ENCODE measurements at places on chromosomes 5 and 9.

DNA sequence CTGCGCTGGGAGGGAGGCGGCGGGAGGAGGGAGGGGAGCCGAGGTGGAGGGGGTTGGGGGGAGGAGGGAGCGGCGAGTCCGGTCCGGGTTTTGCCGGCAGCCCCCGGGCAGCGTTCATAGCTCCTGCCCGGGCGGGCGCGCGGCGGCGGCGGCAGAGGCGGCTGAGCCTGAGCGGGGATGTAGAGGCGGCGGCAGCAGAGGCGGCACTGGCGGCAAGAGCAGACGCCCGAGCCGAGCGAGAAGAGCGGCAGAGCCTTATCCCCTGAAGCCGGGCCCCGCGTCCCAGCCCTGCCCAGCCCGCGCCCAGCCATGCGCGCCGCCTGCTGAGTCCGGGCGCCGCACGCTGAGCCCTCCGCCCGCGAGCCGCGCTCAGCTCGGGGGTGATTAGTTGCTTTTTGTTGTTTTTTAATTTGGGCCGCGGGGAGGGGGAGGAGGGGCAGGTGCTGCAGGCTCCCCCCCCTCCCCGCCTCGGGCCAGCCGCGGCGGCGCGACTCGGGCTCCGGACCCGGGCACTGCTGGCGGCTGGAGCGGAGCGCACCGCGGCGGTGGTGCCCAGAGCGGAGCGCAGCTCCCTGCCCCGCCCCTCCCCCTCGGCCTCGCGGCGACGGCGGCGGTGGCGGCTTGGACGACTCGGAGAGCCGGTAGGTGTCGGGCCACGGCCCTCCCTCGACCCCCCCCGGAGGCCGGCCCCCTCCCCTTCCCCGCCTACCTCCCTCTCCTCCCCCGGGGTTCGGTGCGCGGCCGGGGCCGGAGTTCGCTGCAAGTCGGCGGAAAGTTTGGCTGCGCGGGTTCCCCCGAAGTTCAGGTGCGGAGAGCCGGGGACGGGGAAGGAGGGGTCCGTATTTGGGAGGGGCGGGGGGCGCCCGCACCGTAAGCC lies at the start of gene CXXC5:
TSS of gene CXXC5 (plus strand) at position 145 of the 877 bp plus-strand sequence. CDS start 32,175 bp downstream, outside the sequence.
- peak; percentile 91 for DNase-seq

GRCh38 chr9:70542311-70542931 lies 128.0 kb upstream of the KLF9 start:
- no peak for DNase-seq

DNA sequence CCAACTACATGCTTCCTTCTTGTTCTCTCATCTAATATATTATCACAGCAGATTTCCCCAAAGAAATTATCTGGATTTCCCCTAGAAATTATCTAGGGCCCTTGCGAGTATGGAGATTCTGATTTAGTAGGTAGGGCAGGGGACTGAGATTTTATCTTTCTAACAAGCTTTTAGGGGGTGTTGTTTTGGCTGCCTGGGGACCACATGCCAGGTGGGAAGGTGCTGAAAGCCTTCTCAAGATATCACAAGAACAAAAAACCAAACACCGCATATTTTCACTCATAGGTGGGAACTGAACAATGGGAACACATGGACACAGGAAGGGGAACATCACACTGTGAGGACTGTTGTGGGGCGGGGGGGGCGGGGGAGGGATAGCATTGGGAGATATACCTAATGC lies 146.5 kb upstream of the CDH10 start:
- DNase-seq: no peak

DNA sequence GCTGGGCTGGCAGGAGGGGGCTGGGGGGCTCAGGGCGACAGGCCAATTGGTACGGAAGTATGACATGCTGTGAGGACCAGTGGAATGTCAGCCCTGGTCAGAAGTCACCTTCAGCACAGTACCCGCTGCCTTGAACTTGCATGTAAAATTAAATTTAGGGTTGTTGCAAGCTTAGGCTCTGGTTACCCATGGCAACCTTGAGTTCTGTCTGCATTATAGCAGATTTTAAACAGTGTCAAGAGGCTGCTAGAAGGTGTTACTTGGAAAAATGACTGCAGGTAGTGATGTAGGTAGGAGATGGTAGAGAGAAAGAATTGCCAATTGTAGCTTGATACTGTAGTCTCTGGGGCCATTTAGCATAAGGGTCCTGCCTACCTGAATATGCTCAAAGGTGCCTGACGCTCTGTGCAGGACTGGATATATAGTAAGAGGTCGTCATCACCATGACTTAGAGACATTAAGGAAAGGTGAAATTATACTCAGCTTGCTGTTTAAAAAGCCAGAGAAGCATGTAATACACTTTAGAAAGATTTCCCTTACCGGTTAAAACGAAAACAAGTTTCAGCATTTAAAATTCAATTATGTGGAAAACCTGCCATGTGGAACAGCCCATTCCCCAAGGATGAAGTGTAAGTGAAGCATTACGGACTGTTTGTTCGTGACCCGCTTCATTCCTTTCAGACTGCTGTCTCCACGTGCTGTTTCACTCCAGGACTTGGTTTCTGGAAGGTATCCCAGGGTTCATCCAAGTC lies 169.0 kb downstream of the PDZD2 start:
- no peak for DNase-seq

- DNase-seq: no peak
Observed at GRCh38 chr9:2486988-2487387, 134.6 kb upstream of the VLDLR start.

DNA sequence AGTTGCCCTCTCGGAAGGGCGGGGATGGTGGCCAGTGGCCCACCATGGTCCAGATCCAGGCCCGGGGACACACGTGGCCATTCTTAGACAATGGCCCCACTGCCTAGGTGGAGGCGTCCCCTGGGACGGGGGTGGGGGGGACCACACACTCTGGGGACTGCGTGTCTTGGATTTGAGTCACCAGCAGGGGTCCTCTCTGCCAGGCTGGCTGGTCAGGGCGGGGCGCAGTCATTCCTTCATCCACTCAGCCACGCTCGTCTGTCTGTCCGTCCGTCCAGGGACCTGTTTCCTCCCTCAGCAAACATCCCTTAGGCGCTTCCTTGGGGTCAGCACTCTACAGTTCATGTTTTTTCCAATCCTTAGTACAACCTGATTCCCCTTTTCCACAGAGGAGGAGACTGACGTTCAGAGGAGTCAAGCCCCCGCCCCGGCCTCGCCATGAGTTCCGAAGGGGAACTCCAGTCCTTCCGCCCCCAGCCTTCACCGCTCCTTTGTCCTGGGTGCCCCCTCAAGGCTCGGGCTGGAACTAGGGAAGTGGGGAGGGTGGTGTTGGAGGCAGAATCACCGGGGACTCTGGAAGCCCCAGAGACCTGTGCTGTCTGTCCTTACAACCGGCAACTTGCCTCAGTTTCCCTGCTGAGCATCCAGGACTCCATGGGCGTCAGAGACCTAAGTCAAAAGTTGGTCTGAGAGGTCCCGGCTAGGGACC lies 276.6 kb upstream of the MVB12B start:
- DNase-seq: peak; percentile 17

DNA sequence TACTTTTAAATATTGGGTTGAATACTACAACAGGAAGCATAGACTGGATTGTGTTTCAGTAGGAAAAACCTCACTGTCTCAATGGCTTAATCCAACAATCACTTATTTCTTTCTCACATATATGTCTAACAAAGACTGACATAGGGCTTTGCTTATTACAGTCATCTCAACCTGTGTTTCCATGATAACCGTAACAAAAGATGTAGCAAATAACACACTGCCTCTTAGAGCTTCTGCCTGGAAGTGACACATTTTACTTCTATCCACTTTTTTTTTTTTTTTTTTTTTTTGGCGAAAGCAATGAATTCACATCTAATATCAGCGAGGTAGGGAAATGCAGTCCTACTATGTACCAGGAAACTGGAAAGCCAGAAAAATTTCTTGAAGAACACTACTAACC lies 204.9 kb upstream of the CDKN2B start:
- no peak for DNase-seq

DNA sequence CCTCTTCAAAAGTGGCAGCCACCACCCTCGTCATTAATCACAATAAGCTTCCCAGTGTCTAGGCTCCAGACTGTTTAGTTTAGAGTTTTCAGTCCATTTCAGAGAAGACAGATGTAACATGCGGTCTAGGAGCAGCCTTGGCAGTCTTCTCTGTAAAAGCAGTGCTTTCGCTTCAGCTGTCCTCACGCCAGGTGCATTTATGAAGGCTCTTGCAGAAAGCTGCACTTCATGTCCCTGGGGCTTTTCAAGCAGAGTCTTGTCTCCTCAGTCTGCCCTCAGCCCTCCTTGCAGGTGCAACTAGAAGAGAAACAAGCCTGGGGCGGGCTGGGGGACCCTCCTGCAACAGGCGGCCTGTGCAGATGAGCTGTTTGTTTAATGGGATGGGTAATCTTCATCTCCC lies 281.9 kb downstream of the DRD1 start:
- DNase-seq: no peak

- no peak for DNase-seq
Observed at GRCh38 chr9:83471241-83471640, 67.0 kb downstream of the FRMD3 start.

DNA sequence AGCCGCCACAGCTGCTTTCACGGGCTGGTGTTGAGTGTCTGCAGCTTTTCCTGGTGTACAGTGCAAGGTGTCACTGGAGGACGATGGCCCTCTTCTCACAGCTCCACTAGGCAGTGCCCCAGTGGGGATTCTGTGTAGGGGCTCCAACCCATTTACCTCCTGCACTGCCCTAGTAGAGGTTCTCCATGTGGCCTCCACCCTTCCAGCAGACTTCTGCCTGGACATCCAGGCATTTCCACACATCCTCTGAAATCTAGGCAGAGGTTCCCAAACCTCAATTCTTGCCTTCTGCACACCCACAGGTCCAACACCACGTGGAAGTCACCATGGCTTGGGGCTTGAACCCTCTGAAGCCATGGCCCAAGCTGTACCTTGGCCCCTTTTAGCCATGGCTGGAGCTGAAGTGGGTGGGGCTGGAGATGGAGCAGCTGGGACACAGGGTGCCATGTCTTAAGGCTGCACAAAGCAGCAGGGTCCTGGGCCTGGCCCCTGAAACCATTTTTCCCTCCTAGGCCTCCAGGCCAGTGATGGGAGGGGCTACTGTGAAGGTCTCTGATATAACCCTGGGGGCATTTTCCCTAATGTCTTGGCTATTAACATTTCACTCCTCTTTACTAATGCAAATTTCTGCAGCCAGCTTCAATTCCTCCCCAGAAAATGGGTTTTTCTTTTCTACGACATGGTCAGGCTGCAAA lies 82.0 kb downstream of the MLLT3 start:
- no peak for DNase-seq

- DNase-seq: no peak
Observed at GRCh38 chr5:117333011-117333410, 758.4 kb upstream of the SEMA6A start.

GRCh38 chr5:14908172-14908571 lies 36.6 kb upstream of the ANKH start:
- DNase-seq: no peak

DNA sequence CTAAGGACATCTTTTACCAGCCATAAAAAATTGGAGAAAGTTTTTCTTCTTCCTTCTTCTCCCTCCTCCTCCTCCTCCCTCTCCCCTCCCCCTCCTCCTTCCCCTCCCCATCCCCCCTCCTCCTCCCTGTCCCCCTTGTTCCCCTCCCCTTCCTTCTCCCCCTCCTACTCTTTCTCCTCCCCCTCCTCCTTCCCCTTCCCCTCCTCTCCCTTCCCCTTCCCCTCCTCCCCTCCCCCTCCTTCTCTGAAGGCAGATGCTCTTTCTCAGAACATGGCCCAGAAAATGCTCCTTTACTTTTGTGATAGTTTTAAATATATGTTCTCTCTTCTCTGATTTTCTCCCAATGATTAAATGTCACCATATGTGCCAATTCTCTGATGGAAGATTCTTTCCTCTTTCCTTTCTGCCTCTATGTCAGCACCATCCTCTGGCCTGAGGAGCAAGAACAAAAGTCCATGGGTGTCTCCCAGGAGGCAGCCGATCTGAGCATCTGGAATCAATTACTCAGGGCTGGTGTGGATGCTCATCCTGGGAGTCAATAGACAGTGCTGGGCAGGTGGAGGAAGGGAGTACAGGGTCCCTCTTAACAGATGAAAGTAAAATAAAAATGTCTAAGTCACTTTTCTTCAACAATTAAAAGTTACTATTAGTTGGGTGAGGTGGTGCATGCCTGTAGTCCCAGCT lies 63.0 kb upstream of the GNA14 start:
- DNase-seq: no peak

GRCh38 chr9:101991926-101992325 lies 253.5 kb upstream of the GRIN3A start:
- no peak for DNase-seq

DNA sequence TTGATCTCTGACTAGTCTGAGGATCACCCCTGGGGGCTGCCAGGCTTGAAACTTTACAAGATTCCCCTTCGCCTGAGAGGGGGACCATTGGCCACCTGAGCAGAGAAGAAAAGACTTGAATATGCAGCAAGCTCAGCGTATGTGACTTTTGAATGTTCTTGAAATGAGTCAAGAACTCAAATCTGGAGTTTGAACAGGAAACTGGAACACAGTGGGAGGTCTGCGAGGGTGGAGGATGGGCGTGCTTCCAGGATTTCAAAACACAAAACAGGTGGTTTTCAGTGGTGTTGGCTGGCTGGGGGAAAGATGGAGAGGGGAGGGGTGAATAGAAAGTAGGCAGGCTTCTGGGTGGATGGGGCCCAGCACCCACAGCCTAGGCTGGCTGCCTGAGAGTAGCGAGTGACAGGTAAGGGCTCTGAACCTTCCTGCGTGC lies 40.6 kb downstream of the TMEM174 start:
- DNase-seq: no peak

DNA sequence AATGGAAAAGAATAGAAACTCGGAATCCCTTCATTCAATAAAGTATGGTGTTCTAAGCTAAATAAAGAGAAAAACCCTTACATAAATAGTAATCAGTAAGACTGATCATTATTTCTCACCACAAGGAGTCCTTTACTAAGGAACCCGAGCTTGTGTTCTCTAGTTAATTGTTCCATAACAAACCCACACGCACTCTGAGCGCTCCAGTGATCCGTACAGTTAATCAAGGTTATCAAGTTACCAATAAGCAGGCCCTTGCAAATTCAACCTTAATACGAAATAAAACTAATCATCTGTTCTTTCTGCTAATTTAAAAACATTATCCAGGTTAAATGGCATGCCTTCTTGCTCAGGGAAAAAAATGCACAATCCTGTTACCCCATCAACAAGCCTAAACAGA lies 224.4 kb downstream of the FRMD3 start:
- DNase-seq: no peak

- no peak for DNase-seq
Observed at GRCh38 chr5:77993855-77994318, 217.7 kb upstream of the TBCA start.

GRCh38 chr5:123874600-123875201 lies 362.7 kb downstream of the CSNK1G3 start:
- no peak for DNase-seq

DNA sequence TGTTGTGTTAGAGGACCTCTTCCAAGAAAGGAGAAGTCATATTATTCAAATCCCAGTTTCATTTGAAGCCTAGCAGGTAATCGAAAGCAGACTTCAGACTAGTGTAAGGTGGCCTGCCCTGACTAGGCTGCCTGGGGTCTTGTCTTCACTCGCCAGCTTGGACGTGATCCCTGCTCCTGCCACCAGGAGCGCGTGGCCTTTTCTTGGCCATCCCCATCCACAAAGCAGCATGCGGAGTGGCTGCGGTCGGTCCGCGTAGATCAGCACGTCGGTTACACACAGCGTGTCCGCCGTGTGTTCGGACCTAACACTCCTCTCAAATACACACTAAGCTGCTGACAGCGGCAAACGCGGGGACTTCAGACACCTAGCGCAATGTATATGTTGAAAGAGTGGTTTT lies 37.3 kb downstream of the CFAP77 start:
- DNase-seq: no peak
